Mammary epithelial cell (primary cell): ENCODE measurements at places on chromosomes 11 and 22.
A peak's percentile ranks its signal among the peaks of the same experiment; 100 is the strongest.

DNA sequence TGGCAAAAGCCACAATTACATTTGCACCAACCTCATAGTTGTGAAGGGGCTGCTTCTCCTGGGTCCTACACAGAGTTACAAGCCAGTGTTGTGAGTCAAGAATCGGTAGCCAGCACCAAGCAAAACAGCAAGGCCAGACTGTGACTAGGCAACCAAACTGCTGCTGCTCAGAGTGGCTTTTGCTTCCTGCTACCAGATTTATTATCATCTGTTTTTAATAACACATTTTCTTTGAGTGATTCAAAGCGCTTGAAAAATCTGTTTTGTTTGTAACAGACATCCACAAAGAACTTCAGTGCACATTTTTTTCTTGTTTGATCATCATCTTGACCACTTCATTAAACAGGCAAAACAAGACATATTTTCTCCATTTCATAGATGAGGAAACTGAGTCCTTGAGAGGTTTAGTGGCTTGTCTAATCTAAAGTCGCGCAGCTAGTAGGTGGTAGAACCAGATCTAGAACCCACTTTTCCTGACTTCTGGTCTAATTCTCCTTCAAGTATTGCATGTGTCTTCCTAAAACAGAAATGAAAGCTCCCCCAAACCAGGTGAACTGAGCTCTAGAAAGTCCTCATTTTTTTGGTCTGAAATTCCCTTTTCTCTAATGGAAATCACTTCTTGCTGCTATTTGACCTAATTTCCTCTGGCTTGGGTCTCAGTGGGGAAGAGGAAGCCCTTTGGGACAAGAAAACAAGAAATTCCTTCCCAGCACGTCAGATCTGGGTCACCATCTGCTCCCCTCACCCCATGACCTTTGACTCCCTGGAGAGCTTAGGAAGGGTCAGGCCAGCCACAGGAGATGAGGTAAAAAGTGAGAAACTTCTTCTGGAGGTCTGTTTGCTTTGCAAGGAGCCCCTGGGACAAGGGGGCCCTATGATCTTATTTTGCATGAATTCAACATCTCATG, 39.9 kb downstream of the CWC15 start:
- DNase-seq, result peak; percentile 24

- DNase-seq, result no peak
Measured at GRCh38 chr22:22050141-22050775, 67.7 kb upstream of the TOP3B start.

GRCh38 chr22:46747646-46748045, 9.6 kb upstream of the CERK start:
- DNase-seq, result no peak

GRCh38 chr11:35047179-35047578, 91.8 kb upstream of the CD44 start:
- no peak for DNase-seq

DNA sequence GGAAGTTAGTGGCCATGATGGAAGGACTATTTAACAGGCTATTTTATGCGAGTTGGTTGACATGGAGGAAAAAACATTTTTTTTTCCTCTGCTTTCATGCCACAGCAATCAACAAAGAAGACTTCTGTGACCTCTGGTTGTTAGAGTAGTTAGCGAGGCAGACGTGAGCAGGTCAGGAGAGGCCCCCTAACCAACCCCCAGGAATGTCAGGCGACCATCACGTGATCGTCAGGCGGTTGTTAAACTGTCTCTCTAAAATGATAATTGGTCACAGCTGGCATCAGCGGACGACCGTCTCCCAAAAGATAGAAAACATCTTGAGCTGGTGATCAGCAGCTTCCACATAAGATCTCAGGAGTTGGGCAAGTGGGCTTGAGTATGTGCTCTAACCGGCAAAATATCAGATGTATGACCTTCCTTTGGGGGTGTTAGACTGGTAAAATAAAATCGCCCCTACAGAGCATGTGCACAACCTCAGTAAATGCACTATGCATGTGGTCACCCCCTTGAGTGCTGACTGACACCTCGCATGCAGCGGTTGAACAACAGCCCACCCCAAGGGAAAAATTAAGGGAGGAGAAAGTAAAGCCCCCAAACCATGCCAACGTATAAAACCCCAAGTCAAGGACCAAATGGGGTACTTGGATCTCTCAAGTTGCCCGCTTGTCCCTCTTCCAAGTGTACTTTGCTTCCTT, 20.9 kb upstream of the NARS2 start:
- no peak for DNase-seq

DNA sequence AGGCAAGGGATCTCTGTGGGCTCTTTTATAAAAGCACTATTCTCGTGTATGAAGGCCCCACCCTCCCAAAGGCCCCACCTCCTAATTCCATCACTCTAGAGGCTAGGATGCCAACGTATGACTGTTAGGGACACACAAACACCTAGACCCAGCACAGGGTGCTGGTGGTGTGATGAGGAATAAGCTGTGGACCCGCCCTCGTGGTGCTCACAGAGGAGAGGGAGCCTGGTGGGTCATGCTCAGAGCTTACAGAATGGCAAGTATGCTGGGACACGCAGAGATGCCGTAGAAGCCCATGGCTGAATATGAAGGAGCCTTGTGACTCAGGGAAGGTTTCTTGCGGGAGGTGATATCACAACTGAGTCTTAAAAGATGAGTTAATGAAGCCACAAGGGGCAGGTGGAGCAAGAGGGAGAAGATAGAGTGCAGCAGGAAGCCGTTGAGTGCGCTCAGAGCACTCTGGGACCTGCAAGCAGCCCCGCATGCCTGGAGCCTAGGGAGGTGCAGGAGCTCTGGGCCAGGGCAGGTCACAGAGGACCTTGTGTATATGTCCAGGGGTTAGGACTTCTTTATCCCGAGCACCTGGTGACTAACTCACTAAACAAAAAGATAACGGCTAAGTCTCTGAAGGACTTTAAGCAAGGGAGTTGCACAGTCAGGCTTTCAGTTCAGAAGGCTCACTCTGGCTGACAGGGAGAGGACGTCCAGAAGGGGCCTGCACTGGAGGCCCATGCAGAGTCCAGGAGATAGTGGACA, 160.9 kb downstream of the TRIM29 start:
- DNase-seq, result no peak

DNA sequence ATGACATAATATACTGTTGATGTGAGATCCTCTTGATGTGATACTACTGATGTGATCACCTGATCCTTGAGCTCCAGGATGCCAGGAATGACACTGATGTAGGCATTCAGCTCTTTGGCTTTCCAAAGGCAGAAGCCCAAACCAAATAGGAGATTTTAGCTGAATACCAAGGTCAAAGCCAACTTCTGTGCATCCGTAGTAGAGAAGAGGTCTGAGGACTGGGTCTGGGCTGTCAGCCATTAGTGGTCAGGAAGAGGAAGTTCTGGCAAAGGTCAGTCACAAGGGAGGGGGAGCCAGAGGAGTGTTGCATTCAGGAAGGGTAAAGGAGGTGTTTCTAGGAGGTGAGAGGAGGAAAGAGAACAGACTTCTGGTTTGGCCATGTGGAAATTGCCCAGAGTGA, 53.4 kb upstream of the PARVG start:
- DNase-seq, result no peak

- DNase-seq, result no peak
Measured at GRCh38 chr11:73453562-73453961, 77.4 kb downstream of the RELT start.

GRCh38 chr11:96215826-96216225, 127.2 kb downstream of the MAML2 start:
- DNase-seq, result no peak

GRCh38 chr11:113593698-113594308, 112.3 kb downstream of the TMPRSS5 start:
- no peak for DNase-seq

DNA sequence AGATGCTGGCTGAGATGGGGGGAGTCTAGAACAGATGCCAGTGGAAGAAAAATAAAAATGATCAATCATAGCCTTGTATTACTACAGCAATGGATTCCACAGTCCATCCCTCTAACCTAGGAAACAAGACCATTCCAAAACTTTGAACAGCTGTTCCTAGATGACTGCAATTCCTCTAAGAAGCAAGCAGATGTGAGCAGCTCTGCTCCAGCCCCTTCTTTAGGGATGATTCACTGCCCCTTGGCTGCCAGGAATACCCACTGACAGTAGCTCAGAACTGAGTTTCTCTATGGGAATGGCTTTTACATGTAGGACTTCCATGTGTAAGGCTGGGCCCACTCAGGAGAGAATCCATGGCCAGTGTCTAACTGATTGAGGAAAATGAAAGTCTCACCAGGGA, 943.9 kb downstream of the OPCML start:
- DNase-seq, result no peak

- DNase-seq, result peak; percentile 56
Measured at GRCh38 chr11:16606784-16607674, 131.4 kb upstream of the C11orf58 start.

DNA sequence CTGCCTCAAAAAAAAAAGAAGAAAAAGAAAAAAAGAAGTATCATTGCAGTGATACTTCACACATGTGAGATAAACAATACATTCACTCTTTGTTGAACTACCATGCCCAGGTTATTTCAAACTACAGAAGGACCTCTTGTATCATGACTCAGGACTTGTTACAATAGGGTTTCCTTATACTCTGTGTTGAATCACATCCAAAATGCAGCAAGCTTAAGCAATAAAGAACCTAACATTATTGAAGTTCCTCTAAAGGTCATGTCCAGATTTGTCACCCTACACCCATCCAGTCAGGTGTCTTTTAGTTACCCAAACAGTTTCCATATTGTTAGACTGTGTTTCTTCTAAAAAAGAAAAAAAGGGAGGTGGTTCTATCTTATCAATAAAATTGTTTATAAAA, 26.9 kb upstream of the ALKBH3 start:
- peak; percentile 76 for DNase-seq

DNA sequence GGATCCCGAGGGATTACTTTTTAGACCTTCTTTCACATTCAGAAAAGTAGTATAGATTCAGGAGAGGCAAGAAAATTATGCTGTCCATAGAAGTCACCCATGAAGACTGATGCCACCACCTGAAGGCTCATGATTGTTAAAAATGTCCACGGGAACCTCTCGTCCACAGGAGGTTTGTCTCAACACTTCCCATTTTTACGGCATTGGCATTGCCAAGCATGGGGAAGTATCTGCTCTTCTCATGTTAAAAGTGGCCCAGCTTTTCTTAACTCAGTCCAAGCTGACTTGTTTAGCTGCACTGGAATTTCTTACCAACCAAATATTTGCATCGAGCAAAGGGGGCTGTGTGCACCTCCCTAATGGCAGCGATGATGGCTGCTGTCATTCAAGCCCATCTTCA, 9.6 kb downstream of the CDPF1 start:
- no peak for DNase-seq

GRCh38 chr11:86481399-86481798, 106.7 kb downstream of the CCDC81 start:
- no peak for DNase-seq

- DNase-seq, result no peak
Measured at GRCh38 chr22:41222846-41223507, 17.8 kb downstream of the CHADL start.

DNA sequence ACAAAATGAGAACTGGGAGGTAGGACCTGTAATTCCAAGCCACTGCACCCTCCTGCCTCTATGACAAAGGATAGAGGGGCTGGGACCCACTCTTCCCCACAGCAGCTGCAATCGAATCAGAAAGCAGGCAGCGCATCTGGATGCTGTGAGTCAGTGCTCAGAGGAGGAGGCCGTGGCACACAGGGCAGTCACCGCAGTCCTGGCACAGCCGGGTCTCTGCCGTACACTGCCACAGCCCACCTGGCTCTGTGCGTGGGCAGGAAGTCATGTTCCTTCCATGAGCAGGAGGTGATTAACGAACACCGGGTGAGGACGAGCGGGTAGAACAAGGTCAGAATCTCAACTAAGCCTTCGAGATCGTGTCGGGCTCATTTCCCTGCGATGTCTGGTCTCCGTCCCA, 30.2 kb upstream of the PPFIA1 start:
- peak; percentile 73 for DNase-seq

- no peak for DNase-seq
Measured at GRCh38 chr11:32561835-32562234, 21.8 kb upstream of the EIF3M start.

DNA sequence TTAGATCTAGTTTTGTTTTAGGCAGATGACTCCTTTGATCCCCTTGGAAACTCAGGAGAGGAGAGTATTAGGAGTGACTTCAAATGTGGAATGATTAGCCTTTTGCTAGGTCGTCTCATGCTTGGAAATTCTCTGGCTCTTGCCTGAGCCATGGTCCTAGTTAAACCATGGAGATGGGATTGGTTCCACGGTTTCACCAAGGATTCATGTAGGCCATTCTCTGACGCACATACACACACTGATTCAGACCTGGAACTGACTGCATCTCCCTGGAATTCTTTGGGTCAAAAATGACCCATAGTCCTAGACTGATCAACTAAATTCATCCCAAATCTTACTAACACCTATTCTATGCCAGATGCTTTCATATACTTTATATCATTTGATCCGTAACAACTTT, 56.5 kb downstream of the POLD3 start:
- no peak for DNase-seq

- DNase-seq, result peak; percentile 67
Measured at GRCh38 chr11:121451986-121452608, at the start of gene SORL1. Gene SORL1 (plus strand): TSS chr11:121452314. CDS start chr11:121452332, 18 bp downstream.

- DNase-seq, result peak; percentile 83
Measured at GRCh38 chr11:12696911-12697581, 22.8 kb downstream of the TEAD1 start.

- DNase-seq, result no peak
Measured at GRCh38 chr11:60848714-60849151, 6.8 kb downstream of the CCDC86 start.

DNA sequence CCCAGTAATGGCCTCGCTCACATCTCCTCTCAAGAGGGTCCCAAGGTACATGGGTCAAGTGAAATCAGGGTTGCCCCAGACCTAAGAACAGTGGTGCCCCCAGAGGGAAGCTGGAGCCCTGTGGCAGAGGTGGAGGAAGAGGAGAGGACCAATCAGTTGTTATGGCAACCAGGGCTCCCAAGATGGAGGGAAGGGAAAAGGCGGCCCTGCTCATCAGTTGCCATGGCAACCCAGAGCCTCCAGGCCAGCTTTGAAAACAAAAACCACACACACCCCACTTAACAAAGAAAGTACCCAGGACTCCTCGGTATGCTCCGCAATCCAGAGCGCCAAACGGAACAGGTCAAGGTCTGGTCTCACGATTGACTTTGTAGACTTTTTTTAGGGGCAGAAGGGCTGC, 53.5 kb upstream of the SLC35C1 start:
- DNase-seq, result no peak

GRCh38 chr22:35540595-35541253, at the start of gene RASD2:
Gene RASD2 (plus strand): TSS chr22:35540831. CDS start chr22:35546810, 5,979 bp downstream.
- peak; percentile 40 for DNase-seq

DNA sequence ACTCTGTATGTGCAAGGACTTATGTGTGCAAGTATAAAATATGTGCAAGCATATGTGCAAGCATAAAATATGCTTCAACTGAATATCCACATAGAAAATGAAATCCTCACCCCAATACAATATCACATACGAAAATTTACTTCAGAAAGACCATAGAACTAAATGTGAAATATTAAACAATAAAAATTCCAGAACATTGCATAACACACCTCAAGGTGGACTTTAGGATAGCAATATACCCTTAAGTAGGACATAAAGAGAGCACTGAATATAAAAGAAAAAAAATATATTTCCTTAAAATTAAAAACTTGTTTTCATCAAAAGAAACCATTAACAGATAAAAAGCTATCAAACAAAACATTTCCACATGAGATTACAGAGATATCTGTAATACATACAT, 67.8 kb downstream of the FCHSD2 start:
- DNase-seq, result no peak
